Activated gamma-delta T cell treated with anti-CD3 and anti-CD28 coated beads, Interleukin-2, amount 50 U/mL, for 16 hours (primary cell): ENCODE measurements at places on chromosomes 13 and 19.
A peak's percentile ranks its signal among the peaks of the same experiment; 100 is the strongest.

GRCh38 chr19:46297700-46298478 is 1.0 kb downstream of the HIF3A start:
- DNase-seq = no peak

GRCh38 chr13:42116225-42116624 is 67.8 kb downstream of the DGKH start:
- no peak for DNase-seq

DNA sequence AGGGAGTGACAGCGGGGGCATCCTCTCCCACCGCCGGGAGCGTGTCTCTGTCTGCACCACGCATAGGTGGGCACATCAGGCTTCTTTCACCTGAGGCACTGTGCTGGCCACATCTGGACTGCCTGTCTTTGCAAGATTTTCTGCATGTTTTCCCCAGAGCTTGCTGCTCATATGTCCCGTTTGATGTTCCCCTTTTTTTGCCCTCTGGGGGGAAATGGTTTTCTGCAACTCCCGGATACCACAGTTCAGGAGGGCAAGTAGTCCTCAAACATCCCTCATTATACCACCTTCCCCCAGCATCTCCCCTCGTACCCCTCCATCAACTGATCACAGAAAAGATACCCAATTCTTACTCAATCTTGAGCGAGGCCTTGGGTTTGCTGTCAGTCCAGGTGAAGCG is 168.0 kb downstream of the PAN3 start:
- DNase-seq = no peak

DNA sequence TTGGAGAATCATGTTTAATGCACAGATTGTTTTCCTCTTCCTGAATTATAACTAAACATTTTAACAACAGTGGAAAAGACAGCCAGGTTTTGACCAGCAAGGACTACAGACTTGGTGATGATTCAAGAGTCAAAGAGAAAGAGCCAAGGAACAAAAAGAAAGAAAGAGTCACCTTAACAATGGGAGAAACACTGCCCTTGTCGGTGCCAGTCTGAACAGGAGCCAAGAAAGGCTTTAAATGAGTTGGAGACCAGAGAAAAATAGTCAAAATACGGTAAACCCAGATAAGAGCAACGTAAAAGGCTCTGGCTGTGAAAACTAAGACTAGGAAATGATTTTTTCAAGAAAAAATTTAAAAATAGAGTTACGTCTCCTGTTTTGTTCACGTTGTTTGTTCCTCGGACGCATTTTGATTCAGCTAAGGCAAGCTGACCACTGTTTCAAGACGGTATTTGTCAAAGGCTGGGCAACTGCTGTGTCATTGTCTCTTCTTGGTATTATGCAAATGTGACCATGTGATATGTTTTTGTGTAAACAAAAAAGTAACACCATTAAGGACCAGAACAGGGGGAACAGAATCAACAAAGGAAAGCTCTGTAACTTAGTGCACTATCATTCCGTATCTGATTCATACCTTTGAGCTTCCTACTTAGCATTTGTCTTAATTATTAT is 634.5 kb downstream of the LIG4 start:
- DNase-seq = no peak

DNA sequence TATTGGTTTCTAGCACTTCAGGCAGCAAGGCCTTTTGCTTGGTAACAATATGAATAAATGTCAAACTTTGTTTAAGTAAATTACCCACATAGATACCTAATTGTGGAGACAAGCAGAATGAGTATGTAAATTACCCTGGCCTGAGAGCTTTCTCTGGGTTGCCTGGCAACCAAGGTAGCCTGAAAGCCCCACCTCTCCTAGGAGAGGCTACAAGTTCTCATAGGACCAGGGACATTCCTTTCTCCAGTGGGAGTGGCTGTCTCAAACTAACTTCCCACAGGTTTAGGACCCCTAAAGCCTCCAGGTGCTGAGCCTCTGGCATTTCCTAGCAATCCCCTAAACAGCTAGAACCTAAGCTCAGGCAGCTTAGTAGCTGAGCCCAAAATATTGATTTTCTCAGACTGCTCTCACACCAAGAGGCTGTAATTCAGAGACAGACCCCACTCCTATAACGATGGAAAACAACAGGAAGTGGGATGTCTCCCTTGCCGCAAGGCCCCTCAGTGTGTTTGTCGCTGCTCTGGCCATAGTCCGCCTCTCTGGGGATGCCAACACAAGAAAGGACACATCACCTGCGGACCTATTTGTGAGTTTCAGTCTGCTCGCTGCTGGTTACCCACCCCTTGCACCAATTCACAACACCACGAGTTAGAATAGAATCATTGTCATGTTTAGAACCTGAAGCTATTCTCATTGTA is 207.3 kb downstream of the DLEU7 start:
- no peak for DNase-seq

DNA sequence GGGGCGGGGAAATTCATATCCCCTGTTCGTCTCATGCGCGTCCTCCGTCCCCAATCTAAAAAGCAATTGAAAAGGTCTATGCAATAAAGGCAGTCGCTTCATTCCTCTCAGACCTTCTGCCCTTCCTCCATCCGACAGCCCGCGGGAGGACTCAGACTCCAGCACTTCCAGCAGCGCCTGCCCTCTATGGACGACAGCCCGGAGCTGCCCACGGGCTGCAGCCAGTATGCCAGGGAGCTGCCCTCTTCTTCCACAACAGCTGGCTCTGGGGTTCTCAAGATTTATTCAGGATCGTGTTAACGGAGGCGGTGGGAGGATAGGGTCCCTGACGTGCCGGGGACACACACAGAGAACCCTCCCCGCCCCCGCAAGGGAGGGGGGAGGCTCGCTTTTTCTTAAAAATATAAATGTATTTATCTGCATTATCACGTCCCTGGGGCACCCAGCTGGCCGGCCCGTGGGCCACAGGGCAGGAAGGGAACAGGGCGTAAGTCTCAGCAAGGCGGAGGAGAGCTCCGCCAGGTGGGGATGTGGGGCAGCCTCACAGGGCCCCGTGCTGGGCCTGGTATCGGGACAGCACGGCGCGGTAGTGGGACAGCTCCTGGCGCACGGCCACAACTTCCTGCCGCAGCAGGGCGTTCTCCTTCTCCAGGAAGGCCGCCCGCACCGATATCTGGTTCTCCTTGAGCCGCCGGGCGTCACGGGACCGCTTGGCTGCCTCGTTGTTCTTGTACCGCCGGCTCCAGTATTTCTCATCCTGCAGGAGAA is 6.7 kb downstream of the DBP start:
- DNase-seq = no peak

DNA sequence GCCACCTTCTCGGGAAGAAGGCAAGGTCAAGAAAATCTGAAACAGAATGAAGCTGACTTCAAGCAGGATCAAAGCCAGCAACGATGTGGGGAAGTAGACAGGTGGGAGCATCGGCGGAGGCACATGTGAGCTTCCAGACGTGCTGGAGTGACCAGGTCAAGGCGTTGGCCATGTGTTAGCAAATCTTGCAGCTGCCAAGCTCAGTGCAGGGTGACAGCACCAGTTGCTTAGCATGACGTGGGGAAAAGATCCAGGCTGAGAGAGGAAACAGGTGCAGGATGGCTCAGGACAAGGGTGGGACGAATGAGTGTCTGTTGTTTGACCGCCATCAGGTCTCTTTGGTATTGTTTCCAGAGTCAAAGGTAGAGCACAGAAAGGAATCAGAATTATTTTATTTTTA is 92.3 kb downstream of the TNFSF13B start:
- no peak for DNase-seq

DNA sequence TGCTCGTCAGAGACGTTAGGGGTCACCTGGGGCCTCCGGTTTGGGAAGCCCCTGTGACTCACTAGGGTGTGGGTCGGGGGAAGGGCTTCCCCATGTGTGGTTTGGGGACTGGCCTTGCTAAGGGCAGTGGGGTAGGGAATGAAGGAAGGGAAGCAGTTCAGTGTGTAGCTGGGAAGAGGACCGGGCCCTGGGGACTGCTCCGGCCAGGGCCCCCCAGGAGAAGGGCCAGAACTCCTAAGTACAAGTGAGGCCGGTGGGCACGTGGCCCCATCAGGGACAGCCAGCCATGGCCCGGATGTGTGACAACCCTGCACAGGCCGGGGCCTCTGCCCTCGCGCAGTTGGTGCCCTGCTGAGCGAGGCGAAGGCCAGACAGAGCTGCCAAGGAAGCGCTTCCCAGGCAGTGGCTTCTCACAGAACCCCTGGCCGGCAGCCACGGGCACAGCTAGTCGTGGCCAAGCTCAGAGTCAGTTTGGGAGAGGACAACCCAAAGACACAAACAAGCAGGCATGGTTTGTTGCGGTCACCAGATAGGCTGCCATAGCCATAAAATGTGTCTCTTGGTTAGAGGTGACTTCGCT is 25.7 kb downstream of the TEX29 start:
- DNase-seq = no peak

- peak; percentile 18 for DNase-seq
These were observed at the start of gene BRSK1 for GRCh38 chr19:55283548-55284377. TSS of gene BRSK1 (plus strand) at chr19:55283997. CDS start at chr19:55284443, 446 bp downstream.

DNA sequence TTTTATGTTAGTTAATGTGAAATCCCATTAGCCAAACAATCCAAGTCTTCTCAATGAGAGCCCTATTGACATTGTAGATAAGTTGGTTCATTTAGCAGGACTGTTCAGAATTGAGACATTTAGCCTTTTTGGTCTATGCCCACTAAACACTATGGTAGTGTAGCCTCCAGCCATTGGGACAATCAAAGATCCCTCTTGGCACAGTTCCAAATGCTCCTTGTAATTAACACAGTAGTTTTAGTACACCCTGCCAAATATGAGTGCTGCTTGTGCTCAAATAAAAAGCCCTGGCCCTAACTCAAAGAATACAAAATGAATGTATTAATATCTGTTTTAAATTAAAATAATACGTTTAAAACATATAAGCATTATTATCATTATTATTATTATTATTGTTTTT is 15.4 kb upstream of the FAM216B start:
- DNase-seq = no peak

DNA sequence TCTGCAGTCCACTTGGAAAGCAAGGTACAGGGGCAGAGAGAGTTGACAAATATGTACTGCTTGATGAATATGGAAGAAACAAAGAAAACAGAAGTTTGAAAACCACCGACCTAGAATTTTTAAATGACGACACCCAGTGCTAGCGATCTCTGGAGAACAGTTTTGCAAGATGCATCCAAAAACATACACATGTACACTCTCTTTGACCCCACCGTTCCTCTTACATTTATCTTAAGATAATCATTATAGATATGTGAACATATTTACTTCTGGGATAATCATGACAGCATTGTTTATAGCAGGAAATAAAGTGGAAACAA is 40.8 kb upstream of the IGSF23 start:
- DNase-seq = no peak

DNA sequence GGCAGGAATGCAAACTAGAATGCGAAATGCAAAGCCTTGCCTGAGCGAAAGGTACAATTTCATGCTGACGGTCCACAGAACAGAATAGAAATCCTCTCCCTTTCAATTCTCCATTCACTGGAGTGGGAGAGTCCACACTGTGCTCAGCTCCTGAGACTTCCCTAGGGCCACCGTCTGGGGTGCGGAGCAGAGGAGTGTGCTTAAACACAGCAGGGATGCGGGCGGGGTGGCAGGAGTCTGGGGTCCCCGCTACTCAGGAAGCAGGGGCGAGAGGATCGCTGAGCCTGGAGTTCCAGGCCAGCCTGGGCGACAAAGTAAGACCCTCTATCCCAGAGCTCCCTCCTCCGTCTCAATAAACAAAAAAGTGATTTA is 552 bp upstream of the ZNF816 start:
- no peak for DNase-seq

GRCh38 chr19:42207767-42208271 is 9.7 kb downstream of the DEDD2 start:
- DNase-seq = no peak

DNA sequence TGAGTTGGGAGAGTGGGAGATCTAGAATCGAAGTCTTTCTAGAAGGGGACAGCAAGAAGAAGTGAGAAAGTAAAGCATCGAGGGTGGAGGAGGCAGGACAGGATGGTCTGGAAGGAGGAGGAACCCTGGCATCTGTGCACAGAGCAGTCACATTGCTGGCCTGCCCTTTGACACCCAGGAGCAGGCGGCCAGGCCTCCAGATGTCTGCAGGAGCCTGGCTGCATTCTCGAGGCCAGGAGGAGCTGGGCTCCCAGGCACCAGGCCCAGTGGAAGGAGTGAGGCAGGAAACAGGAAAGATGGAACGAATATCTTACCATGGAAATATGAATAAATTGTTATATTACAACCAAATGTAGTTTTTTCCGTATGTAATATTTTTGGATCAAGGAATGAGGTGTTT is 27.7 kb upstream of the ARGLU1 start:
- DNase-seq = no peak

DNA sequence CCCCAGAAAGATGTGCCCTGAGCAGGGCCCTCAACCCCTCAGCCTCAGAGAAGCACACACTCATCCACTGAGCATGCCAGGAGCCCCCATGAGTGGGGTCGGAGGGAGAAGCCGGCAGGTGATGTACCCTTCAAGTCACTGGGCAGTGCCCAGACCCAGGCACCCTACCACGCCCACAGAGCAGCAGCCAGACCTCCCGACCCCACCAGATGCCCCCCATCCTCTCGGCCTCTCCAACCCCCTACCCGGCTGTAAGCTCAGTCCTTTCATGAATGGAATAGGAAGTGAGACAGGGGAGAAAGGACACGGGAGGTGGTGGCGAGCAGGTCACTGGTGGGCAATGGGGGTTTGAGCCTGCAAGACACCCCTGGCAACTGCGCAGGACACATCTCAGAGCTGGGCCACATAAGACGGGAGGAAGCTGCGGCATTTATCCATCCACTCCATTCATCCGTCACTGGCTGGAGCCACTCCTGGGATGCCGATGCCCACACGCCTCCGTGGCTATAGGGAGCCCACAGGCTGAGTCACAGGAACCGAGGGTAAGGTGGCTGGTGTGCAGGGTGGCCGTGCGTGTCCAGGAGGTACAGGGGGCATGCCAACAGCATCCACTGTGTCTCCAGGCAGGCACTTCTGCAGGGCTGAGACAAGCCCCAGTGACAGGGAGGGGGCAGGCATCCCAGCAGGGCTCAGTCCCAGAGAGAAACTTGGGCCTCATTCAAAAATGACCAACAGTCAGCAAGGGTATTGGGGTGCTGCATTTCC is 23.8 kb upstream of the VSTM2B start:
- no peak for DNase-seq

- DNase-seq = no peak
These were observed 13.8 kb downstream of the STK24 start for GRCh38 chr13:98563071-98563470.

GRCh38 chr13:94317063-94317491 is 162.4 kb downstream of the DCT start:
- DNase-seq = no peak

GRCh38 chr13:96002322-96003131 is 50.7 kb downstream of the UGGT2 start:
- no peak for DNase-seq

- DNase-seq = no peak
These were observed 229.3 kb upstream of the EDNRB start for GRCh38 chr13:78147905-78148304.

- DNase-seq = no peak
These were observed 5.7 kb downstream of the ZNF551 start for GRCh38 chr19:57687363-57688010.
